ENCODE measurements at places on chromosomes 6 and 20. TPM values are rescaled to one million over a fixed set of nuclear protein-coding genes. Genes with fewer than 3 reads are reported as not detected.

DNA sequence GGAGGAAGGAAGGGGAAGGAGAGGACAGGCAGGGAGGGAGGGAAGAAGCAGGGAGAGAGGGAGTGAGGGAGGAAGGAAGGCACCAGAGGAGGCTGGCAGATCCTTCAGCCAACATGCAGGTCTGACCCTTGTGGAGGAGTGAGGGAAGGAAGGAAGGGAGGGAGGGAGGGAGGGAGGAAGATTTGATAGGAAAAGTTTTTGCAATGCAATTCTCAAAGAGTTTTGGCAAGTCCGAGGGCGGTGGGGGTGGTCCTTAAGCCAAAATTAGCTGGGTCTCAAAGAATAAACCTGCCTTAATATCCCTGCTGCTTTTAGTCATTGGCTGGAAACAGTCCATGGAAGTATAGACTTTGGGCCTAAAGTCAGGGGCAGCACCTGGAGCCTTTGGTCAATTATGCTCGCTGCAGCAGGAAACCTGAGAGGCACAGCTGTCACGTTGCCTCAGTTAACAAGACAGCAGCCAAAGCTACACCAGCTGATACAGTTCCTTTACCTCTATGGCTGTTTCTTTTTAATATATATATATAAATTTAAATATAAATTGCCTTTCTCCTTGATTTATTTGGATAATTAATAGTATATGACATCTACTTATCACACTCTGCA, 115.7 kb upstream of the RALGAPA2 start:
- no peaks in the 10 kb centered on the region for H3K36me3 ChIP-seq
- H3K4me3 ChIP-seq, result no peak overlapping the region
- DNase-seq, result no peak
- no peaks in the 10 kb centered on the region for H3K4me1 ChIP-seq

- H3K4me3 ChIP-seq, result no peak overlapping the region
- peaks cover 53% of the 10 kb centered on the region for H3K27me3 ChIP-seq
- DNase-seq, result no peak
- H3K4me1 ChIP-seq, result peaks cover 15% of the 10 kb centered on the region
- H3K27ac ChIP-seq, result no peak overlapping the region
- no peaks in the 10 kb centered on the region for H3K36me3 ChIP-seq
Measured at GRCh38 chr20:64157878-64158277, 6.4 kb upstream of the MYT1 start.

DNA sequence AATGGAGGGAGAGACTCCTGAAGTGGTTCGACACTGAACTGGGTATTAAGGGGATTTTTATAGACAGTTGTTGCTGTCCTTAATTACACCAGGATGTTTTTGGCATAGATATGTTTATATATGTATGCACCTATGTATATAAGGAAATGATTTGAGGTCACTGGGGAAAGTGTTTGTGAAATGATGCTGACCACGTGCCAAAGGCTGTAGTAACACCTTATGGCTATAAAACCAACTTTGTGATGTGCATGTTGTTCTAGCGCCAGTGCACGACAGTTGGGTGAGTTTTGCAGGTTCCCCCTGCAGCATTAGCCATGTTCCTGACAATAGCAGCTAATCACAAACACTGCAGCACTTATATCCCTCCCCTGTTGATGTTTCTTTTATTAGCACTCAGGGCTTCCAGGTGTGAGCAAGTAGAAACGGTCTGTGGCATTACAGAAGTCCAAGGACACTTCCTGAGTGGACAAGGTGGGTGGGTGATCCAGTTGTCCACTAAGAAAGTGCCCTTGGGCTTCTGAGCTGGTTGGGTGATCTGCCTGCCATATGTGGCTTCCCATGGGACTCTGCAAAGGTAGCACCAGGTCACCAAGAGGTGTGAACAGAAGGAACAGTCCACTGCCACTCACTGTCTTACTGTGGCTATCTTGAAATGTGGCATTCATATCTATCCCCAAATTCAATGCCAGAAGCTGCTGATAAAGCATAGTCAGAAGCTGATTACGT, 63.0 kb upstream of the RBM24 start:
- H3K4me1 ChIP-seq, result peaks cover 4% of the 10 kb centered on the region
- DNase-seq, result no peak
- no peak overlapping the region for H3K27ac ChIP-seq
- peaks cover 5% of the 10 kb centered on the region for H3K36me3 ChIP-seq
- no peaks in the 10 kb centered on the region for H3K27me3 ChIP-seq

DNA sequence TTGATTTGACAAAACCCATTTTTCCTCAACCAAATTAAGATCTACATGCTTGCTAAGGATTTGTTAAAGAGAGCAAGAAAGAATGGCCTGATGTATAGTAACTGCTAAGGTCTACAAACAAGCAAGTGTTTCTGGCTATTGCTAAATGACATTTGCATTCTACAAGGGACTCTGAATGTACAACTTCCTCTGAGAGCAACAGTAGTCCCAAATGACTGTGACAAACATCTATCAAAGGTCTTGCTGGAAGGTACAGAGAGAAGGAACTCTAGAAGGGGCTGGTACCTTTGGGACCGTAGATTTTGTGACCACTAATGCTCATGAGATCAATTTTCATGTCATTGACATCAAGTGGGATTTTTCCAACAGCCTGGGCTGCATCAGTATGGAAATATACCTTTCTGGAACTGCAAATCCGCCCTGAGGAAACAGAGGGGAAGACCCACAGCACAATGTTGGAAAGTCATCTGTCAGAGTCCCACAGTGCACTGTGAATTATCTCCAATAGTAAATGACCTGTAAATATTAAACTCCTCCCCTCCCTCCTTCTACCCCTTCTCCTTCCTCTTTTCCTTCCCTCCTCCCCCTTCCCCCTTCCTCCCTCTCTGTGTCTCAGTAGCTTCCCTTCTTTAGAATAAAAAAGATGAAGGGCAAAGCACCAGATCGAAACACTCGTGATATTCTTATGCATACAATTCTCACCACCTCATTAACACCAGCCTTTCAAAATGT, 15.9 kb upstream of the CPNE1 start:
- H3K27ac ChIP-seq, result no peak overlapping the region
- H3K4me3 ChIP-seq, result no peak overlapping the region
- H3K36me3 ChIP-seq, result peaks cover 2% of the 10 kb centered on the region
- no peaks in the 10 kb centered on the region for H3K27me3 ChIP-seq
- no peak for DNase-seq
- H3K4me1 ChIP-seq, result no peaks in the 10 kb centered on the region

- no peak overlapping the region for H3K4me3 ChIP-seq
- DNase-seq, result no peak
- no peak overlapping the region for H3K27ac ChIP-seq
- H3K4me1 ChIP-seq, result peaks cover 72% of the 10 kb centered on the region
- peaks cover 2% of the 10 kb centered on the region for H3K36me3 ChIP-seq
Measured at GRCh38 chr20:4067600-4068261, 52.4 kb upstream of the RNF24 start.

Gene CALHM6
- total RNA-seq, result 2.4 TPM

Measured in mesothelial cell of epicardium (in vitro differentiated cells).